ENCODE measurements at places on chromosomes 6 and 20.

DNA sequence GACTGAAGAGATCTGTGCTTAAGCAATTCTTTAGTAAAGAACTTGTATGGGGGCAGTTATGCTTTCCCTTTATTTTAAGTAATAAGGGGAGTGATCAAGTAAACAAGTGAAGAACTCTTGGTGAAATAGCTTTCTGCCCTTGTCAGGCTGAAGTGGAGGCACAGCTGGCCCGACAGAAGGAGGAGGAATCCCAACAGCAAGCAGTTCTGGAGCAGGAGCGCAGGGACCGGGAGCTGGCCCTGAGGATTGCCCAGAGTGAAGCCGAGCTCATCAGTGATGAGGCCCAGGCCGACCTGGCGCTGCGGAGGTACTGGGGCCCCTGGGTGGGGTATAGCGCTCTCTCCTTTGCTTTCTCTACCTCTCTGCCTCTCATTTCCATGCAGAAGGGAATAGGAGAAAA lies 143.3 kb downstream of the MYO6 start:
- no peak for DNase-seq

DNA sequence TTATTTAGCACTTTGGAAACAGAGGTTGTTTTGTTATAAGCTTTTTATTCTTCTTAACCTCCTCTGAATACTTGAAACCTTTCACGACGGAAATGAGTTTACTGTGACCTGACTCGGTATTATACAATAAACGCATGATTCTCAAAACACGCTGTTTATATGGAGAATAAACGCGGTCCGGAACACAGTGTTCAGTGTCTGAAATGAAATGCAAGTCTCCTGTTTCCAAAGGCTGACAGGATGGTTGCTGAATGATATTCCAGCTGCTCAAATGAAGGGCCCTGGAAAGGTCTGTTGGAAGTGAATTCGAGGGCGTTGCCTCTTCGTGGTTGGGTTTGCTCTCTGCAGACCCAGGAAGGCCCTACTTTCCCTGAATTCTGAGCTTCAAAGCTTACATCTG lies 83.4 kb downstream of the RSPH3 start:
- DNase-seq: no peak

DNA sequence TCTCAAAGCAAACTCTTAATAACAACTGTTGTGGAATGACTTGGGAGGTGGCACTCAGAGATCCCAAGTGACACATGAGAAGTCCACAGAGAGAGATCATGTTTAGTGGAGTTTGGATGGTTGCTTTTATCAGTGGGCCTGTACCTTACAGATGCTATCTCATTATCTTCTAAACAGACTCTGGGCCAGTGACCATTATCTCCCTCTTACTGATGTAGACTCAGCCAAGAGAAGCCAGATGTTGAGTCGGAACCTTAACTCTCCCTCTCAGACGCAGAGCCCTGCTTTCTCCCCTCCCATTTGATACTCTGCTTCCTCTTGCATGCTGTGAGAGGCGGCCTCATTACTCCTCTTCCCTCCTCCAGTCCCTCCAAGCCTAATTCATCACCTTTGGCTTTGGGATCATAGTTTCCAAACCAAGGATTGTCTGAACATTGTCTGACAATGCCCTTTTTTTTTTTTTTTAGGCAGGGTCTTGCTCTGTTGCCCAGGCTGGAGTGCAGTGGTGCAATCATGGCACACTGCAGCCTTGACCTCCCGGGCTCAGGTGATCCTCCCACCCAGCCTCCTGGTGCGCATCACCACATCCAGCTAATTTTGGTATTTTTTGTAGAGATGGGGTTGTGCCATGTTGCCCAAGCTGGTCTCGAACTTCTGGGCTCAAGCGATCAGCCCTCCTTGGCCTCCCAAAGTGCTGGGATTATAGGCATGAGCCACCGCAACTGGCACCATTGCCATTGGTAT lies 4.5 kb upstream of the DDR1 start:
- no peak for DNase-seq

GRCh38 chr6:110390404-110390803 lies 25.0 kb downstream of the DDO start:
- no peak for DNase-seq

GRCh38 chr6:109799664-109800063 lies 108.6 kb downstream of the FIG4 start:
- DNase-seq: no peak

All from NCI-H510A (cell line).